Activated T-helper 1 cell treated with anti-CD3 and anti-CD28 coated beads, Interleukin-2, amount 50 U/mL, for 16 hours (primary cell): ENCODE measurements at places on chromosomes 13 and 19.

GRCh38 chr13:103431856-103432255 is 365.6 kb upstream of the SLC10A2 start:
- no peak for DNase-seq

DNA sequence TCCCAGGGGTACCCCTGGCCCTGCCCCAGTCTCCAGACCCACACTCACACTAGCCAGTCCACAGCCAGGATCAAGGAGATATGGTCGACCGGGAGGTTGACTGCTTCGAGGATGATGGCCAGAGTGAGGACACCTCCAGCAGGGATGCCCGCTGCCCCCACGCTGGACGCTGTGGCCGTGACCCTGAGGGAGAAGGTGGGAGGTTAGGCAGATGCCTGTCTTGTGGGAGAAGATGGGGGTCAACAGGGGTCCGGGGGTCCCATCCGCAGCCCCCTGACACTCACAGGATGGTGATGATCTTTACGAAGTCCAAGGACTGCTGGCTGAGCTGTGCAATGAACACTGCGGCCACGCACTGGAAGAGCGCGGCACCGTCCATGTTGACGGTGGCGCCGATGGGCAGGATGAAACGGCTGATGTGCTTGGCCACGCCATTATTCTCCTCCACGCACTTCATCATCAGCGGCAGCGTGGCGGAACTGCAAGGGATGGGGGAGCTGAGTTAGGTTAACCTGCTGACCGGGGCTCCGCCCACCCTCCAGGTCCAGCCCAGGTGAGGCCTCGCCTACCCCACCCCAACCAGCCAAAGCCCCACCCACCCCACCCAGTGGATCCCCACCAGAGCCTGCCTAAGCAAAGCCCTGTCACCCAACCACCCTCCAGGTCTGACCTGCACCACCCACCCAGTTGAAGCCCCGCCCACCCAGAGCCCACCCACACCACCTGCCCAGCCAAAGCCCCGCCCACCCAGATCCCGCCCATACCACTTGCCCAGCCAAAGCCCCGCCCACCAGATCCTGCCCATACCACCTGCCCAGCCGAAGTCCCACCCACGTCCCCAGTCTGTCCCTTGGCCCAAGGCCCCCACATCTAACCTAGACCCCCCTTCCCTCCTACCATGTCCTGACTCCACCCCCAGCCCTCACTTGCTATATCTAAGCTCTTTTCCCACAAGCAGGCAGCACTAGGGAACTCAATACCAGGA is 11.2 kb downstream of the SLC1A5 start:
- DNase-seq, result no peak

- no peak for DNase-seq
Observed at GRCh38 chr13:67306742-67307141, 76.6 kb upstream of the PCDH9 start.

DNA sequence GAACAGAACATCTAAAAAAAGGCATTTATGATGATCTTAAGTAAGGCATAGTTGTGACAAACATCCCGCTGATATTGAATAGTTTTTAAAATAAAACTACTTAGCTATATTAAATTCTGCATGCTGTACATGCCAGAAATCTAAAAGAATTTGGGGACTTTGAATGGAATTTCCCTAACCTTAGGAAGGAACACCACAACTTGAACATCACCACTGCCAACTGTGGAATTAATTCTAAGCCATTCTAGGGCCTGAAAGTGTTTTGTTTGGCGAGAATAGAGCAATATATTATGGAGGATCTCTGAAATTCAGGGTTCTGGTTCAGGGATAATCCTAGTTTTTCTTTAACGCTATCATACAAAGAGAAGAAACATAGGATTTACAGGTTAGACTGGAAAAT is 17.8 kb upstream of the LATS2 start:
- no peak for DNase-seq

DNA sequence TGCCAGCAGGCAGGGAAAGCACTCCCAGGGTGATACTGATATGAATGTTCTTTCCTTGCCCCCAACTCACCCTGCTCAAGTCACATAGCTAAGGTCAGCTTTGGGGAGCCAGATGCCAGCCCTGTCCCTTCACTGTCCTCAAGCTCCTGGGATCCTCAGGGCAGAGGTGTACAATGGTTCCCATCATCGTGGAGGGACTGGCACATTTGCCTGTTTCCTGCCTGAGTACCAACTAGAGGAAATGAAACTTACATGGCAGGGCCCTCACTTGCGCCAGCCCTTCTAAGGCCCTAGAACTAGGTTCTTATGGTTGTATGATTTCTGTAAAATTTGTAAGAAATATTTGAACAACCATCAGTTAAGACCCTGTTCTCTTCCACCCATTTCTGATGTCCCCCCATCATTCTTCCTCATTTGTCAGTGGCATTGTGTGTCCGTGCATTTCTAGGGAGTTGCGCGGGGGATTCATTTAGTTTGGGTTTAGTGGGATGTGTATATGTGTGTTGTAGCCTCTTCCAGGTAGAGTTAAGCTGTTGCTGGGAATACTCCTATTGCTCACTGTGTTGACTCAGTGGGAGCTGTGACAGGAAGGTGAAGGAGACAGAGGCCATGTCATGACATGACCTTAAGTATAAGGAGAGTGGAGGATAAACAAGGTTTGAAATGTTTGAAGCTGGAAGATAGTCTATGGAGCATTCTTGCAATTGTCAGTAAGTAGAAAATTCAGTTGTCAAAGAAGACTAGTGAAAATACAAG is 41.3 kb upstream of the RCBTB2 start:
- no peak for DNase-seq
